ENCODE measurements at places on chromosomes 1 and 21. TPM values are rescaled to one million over a fixed set of nuclear protein-coding genes. Genes with fewer than 3 reads are reported as not detected.

The LIN28A gene
- not detected for total RNA-seq

The KIF26B gene
- 3.2 TPM for total RNA-seq

The ANP32E gene
- total RNA-seq, result 16.2 TPM

The SH2D2A gene
- total RNA-seq, result not detected

The TGFB2 gene
- total RNA-seq, result 12.6 TPM

All from stomach (tissue), 19 donors.